ENCODE measurements at places on chromosomes 11 and 22. TPM values are rescaled to one million over a fixed set of nuclear protein-coding genes. Genes with fewer than 3 reads are reported as not detected.

DNA sequence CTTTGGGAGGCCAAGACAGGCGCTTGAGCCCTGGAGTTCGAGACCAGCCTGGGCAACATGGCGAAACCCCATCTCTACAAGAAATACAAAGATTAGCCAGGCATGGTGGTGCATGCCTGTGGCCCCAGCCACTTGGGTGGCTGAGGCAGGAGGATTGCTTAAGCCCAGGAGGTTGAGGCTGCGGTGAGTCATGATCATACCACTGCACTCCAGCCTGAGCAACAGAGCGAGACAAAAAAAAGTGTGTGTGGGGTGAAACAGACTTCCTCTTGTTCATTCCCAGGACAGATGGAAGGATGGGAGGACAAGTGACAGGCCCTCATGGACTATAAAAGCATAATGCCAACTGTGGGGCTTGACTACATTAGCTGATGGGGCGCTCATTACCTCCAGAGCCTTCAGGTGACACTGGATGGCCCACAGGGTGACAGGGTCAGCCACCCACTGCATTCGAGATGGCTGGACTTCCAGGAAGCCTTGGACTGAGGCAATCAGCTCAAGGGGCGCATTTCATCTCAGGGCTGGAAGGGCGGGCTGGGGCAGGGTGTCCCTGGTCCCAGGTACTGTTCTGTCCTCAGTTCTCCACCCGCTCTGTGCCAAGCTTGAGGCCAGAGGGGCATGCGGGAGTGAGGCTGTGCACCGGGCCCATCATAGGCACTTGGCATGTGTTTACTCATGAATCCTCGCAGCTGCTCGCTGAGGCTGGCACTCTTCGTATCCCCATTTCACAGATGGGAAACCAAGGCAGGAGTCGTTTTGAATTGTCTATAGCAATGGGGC is 12.5 kb downstream of the NPTXR start:
- DNase-seq = no peak

DNA sequence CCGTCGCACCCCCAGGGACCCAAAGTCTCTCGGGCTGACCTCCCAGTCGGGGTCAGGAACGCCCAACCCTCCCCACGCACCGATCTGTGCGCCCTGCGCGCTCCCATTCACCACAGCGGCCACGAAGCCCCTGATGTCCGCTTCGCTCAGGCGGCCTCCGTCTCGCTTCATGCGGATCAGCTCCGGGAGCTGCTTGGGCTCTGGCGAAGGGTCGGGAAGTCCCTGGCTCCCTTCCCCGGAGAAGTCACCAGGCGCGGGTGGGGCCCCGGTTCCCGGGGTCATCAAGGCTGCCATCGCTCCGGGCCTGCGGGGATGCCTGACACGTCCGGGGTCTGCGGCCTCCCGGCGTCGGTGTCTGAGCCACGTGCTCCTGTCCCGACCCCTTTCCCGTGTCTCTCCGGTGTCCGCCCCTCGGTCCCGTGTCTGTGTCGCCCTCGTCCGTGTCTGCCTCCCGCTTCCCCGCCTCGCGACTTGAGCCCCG is 356 bp downstream of the TYMP start:
- no peak for DNase-seq

- DNase-seq = no peak
Measured at GRCh38 chr11:71426413-71426812, 21.8 kb downstream of the DHCR7 start.

DNA sequence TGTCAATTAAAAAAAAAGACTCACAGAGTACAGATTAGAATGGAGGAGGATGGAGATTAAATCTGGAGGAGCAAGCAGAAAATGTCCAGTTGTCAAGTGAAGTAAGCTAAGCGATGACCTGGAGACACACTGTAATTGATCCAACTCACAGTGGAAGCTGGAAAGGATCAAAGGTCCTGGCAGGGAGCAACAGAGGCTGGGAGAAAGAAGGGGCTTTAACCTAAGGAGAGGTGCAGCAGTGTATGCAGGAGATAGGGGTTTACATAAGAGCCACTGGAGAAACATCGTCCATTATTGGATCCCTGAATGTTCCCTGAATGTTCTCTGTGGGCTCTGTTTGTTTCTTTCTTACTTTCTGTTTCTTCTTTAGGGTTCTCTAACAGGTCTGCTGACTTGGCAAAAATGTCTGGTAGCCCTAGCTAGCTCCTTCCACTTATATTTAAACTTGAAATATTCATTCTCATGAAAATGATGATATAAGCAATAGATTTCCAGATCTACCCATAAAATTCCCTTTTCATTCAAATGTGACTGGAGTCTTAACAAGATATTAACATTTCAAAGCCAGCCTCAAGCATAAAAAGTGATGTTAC is 30.1 kb upstream of the CAT start:
- DNase-seq = no peak

DNA sequence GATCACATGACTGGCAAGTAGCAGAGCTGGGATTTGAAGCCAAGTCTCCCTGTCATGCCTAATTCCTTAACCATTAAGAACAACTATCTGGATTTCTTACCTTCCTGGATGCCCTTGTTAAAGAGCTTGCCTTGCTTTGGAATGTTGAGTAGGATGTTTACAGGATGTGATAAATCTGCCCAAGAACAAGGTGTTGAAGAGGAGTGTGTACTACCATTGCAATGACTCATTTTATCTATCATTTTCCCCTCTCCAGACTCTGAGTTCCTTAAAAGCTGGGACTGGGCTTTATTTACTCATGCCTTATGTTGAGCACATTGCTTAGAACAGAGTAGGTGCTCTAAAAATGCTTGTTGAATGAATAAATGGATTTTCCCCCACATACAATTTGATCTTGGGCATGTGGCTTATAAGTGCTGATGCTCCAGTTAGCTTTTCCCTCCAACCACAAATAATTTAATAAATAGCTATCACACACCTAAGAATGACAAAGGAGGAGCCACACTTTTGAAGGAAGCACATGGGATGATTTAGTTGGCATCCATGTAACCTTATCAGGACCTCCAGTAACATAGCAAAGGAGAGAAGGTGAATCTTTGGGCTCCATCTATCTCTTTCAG is 268.6 kb upstream of the SESN3 start:
- DNase-seq = no peak

DNA sequence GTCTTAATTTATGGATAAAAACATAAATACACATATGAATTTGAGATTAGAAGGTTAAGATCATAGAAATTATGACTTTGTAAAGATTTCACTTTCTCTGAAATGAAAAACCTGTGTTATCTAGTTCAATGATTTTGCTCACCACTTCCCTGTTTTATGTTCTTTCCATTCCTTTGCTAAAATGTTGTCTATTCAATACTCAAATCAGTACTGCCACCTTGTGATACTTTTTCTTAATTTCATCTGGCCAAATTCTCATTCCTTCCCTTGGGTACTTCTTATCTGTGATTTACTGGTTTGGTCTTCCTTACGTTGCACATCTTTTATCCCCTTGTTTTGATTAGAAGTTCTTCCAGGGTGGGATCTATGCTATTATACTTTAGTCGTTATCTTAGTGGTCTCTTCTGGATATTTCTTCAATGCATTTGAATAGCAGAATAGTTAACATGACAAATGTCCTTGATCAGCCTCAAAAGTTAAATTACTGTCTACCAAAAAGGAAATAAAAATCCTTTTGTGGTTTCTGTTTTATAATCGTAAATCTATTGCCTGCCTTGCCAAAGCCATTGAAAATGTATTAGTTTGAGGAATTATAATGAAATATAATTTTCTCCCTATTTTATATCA is 197.0 kb downstream of the PGR start:
- DNase-seq = no peak

- DNase-seq = no peak
Measured at GRCh38 chr11:35104655-35105054, 34.3 kb upstream of the CD44 start.

- peak; percentile 55 for DNase-seq
Measured at GRCh38 chr22:41526830-41527799, 17.2 kb downstream of the POLR3H start.

DNA sequence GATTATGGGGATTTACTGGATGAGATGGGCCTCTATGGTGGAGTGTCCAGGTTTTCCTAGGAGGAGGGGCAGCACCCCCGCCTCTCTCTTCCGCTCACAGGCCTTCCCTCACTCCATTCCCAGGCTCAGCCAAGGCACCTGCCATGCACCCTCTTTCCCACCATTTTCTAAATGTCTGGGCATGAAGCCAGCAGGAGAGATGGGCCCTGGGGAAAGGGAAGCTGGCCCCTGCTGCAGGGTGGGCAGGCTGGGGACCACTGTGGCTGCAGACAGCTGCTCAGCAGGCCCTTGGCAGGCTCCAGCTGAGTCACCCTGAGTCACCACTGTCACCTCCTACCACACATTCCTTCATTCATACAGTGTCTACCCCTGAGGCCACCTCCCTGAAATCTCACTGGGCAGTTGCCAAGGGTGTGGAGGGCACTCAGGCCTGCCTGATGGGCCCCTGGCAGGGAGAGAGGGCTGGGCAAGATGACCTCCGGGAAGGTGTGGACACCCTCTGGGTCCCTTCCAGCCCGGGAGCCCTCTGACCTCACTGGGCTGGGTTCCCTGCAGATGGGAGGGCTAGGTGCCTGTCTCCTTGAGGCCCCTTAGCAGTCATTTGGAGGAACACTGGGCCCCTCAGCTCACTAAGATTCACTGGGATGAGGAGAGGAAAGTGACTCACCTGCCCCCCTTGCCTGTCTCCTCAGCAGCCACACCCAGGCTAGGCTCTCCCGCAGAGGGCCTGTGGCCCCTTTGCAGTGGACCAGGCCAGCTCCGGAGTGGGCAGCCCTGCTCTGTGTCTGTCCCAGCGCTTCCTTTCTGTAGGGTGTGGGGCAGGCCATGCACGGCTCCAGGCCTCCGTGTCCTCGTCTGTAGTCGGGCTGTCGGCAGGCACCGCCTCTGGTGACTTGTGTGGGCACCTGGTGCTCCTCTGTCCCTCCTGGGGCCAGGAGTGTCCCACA is 7.8 kb downstream of the MYEOV start:
- DNase-seq = peak; percentile 83

- no peak for DNase-seq
Measured at GRCh38 chr22:48884324-48884723, 943.3 kb downstream of the BRD1 start.

- DNase-seq = no peak
Measured at GRCh38 chr11:32297611-32298011, 137.7 kb downstream of the WT1 start.

DNA sequence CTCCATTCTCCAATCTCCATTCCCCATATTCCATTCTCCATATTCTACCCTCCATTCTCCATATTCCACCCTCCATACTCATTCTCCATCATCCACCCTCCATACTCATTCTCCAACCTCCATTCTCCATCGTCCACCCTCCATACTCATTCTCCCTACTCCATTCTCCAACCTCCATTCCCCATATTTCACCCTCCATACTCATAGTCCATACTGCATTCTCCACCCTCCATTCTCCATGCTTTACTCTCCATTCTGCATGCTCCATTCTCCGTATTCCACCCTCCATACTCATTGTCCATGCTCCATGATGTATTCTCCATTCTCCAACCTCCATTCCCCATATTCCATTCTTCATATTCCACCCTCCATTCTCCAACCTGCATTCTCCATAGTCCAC is 44.3 kb upstream of the H19 start:
- no peak for DNase-seq

DNA sequence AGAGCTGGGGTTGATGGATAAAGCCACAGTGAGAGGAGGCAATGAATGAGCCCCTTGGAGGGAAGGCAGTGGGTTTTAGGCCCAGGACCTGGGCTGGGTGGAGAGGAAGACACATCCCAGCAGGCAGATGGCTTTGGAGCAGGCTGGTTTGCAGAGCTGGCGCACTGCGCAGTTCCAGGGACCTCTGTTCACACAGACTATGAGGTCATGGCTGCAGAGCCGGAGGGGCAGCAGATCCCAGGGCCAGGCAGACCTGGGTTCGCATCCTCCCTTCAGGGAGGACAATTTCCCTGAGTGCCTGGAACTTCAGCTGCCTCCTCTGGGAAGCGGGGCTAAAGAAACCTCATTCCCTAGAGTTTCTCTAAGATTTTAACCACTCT is 28.2 kb upstream of the DGKZ start:
- DNase-seq = no peak

DNA sequence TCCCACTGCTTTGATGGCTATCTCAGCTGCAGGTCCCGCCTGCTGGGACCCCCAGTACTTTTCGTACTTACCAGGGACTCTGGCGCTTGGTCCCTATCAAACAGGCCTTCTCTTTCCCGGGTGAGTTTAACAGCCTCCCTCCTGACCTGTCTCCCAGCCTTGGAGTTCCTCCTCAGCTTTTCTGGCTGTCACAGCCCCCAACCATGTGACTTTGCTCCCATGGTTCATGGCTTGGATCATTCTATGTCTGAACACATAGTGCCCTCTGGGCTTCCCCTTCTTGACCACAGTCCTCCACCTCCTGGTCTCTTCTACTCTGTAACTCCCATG is 56.9 kb downstream of the PARVA start:
- no peak for DNase-seq

GRCh38 chr22:31951194-31952093 is 7.1 kb downstream of the YWHAH start:
- no peak for DNase-seq

DNA sequence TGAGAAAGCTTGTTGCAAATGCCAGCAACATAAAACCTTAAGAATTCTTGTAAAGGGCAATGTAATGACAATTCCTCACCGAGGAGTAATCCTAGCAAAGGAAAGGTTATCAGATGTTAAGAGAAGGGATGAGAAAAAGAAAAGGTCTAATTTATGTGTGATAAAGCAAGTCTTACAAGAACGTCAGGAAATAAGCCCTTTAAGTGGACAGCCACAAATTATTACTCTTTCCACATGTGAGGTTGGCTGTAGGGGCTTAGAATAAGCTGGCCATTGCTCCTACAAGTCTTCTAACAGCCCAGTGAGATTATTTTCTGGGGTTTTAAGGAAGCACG is 9.3 kb downstream of the LAYN start:
- DNase-seq = no peak

GRCh38 chr11:727859-728748 is 19.2 kb upstream of the TALDO1 start:
- DNase-seq = peak; percentile 87

DNA sequence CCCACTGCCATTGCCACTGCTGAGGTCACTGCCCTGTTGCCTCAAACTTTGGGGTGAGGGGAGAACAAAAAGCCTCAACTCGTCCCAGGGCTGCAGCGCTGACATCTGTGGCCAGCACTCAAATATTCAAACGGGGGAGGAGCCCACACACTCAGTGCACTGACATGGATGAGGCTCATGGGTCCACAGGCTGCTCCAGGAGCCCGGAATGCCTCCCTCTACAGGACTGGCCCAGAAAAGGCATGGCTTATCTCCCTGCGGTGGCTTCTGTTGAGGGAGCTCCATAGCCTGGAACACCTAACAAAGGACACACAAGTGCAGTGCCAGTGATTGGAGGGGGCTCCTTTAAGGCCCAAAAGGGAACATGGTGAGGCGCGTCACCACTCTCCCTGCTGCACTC is 341.1 kb upstream of the LUZP2 start:
- no peak for DNase-seq

- no peak for DNase-seq
Measured at GRCh38 chr11:120786206-120786735, 237.6 kb upstream of the TBCEL start.

- no peak for DNase-seq
Measured at GRCh38 chr11:44582641-44583352, 17.3 kb downstream of the CD82 start.

Gene ABCC8
- 4.0 TPM for total RNA-seq

Gene TRIM66
- total RNA-seq = 12.0 TPM

Gene MPEG1
- total RNA-seq = 7.6 TPM

Gene MAP6
- total RNA-seq = 2.9 TPM

Gene DDI1
- total RNA-seq = not detected

Gene C11orf98
- 32.9 TPM for total RNA-seq

Gene CARNS1
- total RNA-seq = 0.37 TPM

Gene LRRC74B
- not detected for total RNA-seq

Gene SLC7A4
- total RNA-seq = 0.64 TPM

Gene CCDC15
- total RNA-seq = 0.82 TPM

Gene FGF4
- not detected for total RNA-seq

Gene OR52I2
- not detected for total RNA-seq

Gene GRIK4
- 2.6 TPM for total RNA-seq

Gene WNT7B
- total RNA-seq = not detected

Gene GLYAT
- not detected for total RNA-seq

All from transverse colon (tissue), 4 donors.